ENCODE measurements at places on chromosomes 3 and 15. TPM values are rescaled to one million over a fixed set of nuclear protein-coding genes. Genes with fewer than 3 reads are reported as not detected.

DNA sequence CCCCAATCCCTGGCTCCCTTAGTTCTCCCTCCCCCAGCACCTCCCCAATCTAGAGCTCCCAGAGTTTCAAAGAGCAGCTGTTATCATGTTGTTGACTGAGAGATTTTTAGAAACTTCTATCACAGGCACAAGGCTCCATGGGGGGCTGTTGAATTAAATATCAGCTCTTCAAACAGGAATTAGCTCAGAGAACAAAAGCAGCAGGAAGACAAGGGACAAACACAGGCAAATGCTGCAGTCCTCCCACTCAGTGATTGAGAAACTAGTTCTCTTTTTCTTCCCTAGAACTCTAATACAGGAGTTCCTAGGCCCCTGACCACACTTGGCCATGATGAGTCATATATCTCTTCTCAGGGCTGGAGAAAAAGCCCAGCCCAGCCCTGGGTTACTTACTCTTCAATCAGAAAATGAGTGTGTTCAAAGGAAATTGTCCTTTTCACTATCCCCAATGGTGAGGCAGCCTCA is 262.1 kb downstream of the IGSF11 start:
- DNase-seq = no peak
- H3K27ac ChIP-seq = no peak overlapping the region
- no peaks in the 10 kb centered on the region for H3K4me1 ChIP-seq
- H3K4me3 ChIP-seq = no peak overlapping the region
- no peaks in the 10 kb centered on the region for H3K27me3 ChIP-seq

DNA sequence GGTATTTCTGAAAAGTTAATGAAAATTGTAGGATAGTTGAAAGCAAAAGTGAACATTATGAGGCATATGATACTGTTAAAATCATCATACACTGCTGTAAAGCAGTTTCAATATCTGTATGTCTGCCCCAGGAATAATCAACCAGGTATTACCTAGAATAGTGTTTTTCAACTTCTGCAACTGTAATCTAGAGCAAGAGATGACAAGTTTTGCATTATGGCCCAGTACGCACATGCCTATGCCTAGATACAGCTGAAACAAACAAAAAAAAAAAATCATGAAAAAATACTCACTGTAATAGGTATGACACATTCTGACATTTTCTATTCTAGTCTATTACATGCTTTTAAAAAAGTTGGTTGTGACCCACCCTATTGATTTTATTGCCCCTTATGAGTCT is 240.7 kb upstream of the ST8SIA2 start:
- H3K36me3 ChIP-seq = peaks cover 14% of the 10 kb centered on the region
- no peak overlapping the region for H3K27ac ChIP-seq
- no peak for DNase-seq
- H3K4me3 ChIP-seq = no peak overlapping the region
- H3K27me3 ChIP-seq = no peaks in the 10 kb centered on the region
- no peaks in the 10 kb centered on the region for H3K4me1 ChIP-seq

DNA sequence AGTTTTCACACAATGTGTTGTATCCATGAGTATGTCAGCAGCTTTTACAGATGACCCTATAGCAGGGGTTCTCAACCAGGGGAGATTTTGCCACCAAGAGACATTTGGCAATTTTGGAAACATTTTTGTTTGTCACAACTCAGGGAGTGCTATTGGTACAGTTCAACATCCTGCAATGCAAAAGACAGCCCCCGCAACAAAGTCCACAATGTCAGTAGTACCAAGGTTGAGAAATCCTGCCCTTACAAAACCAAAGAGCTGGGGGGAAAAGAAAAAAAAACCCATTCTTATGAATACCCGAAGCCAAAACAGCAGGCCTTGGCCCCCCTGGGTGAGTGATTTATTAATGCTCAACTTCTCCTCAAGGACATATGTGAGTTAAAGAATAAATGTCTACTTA is 99.1 kb downstream of the LARS2 start:
- no peak for DNase-seq
- no peaks in the 10 kb centered on the region for H3K27me3 ChIP-seq
- H3K27ac ChIP-seq = no peak overlapping the region
- H3K36me3 ChIP-seq = peaks cover 66% of the 10 kb centered on the region
- H3K4me3 ChIP-seq = no peak overlapping the region

DNA sequence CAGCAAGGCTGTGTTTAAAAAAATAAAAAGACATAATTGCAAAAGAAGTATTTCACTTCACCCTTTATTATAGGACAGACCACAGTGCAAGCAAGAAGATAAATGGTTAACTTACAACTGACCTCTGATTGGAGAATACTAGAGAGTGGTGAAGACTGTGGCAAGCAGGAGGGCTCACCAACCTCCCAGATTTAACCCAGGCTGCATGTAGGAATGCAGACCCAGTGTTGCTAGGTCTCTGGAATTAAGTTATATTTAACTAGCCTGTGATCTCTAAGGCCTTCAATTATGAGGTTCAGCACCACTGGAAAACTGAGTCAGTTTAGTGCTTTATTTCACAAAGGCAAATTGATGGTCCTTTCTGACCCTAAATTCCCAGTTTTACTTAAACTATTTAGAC is 436.6 kb downstream of the LPP start:
- no peaks in the 10 kb centered on the region for H3K27me3 ChIP-seq
- H3K4me3 ChIP-seq = no peak overlapping the region
- DNase-seq = no peak
- H3K27ac ChIP-seq = peak overlapping the region; percentile 10
- no peaks in the 10 kb centered on the region for H3K36me3 ChIP-seq
- peaks cover 23% of the 10 kb centered on the region for H3K4me1 ChIP-seq

DNA sequence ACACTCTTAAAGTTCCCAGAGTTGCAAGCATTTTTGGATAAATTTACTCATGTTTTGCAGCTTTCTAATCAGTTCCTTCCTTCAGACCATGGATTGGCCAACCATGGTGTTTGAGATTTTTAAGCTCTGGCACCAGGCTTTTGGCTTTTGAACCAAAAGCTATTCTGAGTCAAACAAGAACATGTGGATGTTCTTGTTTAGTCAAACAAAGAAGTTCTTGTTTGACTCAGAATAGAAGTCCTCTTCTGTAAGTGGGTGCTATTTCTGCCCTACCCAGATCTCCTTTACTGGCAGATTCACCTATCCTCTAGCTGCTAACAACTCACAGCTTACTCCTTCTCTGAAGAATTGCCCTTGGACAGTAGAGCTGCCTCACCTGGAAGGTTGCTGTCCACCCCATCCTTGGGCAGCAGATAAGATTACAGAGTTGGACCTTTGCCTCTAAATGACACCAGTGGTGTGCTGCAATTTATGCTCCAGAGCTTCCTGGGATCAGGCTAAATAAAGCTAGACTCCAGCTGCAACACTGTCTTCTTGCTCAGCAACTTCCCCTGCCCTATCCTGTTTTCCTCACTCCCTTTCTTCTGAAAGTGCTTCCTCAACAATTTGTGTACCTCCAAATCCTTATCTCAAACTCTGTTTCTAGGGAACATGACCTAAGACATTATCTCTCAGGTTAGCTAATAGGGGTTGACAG is 65.6 kb downstream of the COL6A6 start:
- H3K27ac ChIP-seq = no peak overlapping the region
- H3K4me3 ChIP-seq = no peak overlapping the region
- DNase-seq = no peak
- no peaks in the 10 kb centered on the region for H3K27me3 ChIP-seq
- no peaks in the 10 kb centered on the region for H3K4me1 ChIP-seq

- no peaks in the 10 kb centered on the region for H3K27me3 ChIP-seq
- DNase-seq = no peak
- H3K4me3 ChIP-seq = no peak overlapping the region
- no peaks in the 10 kb centered on the region for H3K36me3 ChIP-seq
- H3K4me1 ChIP-seq = no peaks in the 10 kb centered on the region
- H3K27ac ChIP-seq = no peak overlapping the region
These were observed 619.0 kb upstream of the GOLIM4 start for GRCh38 chr3:168714609-168715240.

DNA sequence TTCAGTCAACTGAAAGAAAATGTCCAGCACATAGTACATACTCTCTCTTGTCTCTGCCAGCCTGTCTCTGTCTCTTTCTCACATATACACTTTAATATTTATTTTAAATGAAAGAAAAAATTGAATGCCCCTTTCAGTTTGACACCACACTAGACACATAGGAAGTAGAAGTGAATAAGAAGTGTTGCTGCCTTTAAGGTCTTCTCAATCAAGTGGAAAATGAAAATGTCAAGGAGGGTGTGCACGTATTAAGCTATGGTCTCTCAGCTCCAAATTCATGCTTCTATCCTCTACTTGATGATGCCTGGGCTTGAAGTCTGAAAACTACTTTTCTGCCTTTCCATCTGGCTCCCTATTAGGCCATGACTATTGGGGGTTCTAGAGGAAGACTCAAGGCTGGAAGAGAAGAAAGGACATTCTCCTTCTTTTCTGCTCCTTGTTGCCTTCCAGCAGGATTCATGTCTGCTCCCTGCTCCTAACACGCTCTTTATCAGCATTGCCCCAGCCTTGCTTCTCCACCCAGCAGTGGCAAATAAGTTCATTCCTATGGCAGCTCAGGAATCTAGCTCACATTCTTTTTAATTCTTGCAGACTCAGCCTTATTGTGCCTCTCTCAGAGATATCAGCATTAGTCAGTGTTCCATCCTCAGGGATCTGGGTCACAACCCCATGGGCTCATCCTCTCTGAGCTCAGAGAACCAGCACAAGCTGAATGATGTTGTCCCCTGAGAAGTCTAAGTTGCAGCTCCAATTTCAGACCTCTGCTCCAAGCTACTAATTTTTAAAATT is 609.1 kb upstream of the GRM7 start:
- no peaks in the 10 kb centered on the region for H3K4me1 ChIP-seq
- H3K27me3 ChIP-seq = no peaks in the 10 kb centered on the region
- no peak overlapping the region for H3K4me3 ChIP-seq
- no peak for DNase-seq
- H3K27ac ChIP-seq = no peak overlapping the region

DNA sequence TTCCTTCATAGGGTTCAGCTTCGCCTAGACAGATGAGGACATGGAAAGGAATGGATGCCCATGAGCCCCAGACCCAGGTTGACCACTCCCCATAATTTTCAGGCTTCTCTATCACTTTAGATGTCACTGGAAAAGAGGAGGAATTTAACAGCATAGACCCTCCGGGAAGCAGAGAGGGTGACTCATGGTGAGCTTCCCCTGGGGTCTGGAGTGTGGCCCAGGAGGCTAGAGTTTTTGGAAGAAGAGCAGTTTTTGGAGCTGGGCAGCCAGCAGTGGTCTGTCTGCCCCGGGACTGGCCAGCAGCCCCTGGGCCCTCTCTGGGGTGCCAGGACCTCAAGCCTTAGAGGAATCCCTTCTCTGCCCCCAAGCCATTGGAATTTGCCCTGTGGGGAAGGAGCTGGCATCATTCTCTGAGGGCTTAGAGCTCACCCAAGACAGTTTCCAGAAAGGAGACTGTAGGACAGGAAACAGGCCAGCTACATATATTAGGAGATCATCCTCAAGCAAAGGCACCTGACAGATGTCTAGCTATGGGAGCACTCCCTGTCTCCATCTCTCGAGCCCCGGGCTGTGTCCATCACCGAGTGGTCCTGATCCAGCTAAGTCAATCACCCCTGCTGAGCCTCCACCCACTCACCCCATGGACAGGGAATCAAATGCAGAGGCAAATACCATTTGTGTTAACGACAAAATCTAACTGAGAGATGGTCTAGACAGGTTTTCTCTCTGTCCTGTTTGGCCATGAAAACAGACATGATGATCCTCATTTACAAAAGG is 67.3 kb downstream of the MEGF11 start:
- H3K27me3 ChIP-seq = peaks cover 9% of the 10 kb centered on the region
- DNase-seq = no peak

DNA sequence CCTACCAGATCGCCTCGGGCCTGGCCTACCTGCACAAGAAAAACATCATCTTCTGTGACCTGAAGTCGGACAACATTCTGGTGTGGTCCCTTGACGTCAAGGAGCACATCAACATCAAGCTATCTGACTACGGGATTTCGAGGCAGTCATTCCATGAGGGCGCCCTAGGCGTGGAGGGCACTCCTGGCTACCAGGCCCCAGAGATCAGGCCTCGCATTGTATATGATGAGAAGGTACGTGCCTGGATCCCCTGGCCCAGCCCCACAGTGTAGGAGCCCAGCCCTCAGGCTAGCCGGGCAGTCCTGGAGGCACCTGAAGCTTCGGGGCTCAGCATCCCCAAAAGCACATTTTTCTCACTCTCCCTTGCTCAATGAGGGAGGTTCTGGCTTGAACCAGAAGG is 135.8 kb downstream of the LRRK1 start:
- DNase-seq = peak; percentile 5
- no peak overlapping the region for H3K4me3 ChIP-seq
- no peaks in the 10 kb centered on the region for H3K27me3 ChIP-seq
- H3K36me3 ChIP-seq = peaks cover 4% of the 10 kb centered on the region
- H3K27ac ChIP-seq = no peak overlapping the region

OTOL1 gene
- polyA plus RNA-seq = not detected

ANKRD63 gene
- not detected for polyA plus RNA-seq

Data from SK-N-SH (cell line).